ENCODE measurements at places on chromosomes 7 and 10. TPM values are rescaled to one million over a fixed set of nuclear protein-coding genes. Genes with fewer than 3 reads are reported as not detected.

Gene PTN
- total RNA-seq = not detected

Gene MSMB
- not detected for total RNA-seq

Gene LRRD1
- not detected for total RNA-seq

Gene SFTPD
- total RNA-seq = not detected

Gene FGFR2
- total RNA-seq = not detected

DNA sequence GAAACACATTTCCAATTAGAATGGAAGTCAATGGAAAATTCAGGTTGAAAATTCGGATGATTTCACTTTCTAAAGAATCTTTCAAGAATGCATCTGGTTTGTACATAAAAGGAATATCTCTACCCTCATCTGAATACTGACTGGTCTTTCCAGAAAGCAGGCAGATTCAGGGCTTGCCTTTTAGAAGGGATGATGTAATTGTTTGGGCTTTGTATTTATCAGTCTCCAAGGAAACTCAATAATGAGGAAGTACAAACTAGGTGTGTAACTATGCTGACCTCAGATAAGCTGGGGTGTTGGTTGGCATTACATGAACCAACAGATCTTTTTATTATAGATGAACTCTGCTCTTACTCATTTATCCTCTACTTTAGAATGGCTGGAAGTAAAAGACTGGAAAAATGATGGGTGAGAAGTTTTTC lies 24.1 kb downstream of the PDLIM1 start:
- H3K4me3 ChIP-seq = no peak overlapping the region
- H3K36me3 ChIP-seq = no peaks in the 10 kb centered on the region
- no peaks in the 10 kb centered on the region for H3K27me3 ChIP-seq
- DNase-seq = no peak

Gene LIPF
- not detected for total RNA-seq

DNA sequence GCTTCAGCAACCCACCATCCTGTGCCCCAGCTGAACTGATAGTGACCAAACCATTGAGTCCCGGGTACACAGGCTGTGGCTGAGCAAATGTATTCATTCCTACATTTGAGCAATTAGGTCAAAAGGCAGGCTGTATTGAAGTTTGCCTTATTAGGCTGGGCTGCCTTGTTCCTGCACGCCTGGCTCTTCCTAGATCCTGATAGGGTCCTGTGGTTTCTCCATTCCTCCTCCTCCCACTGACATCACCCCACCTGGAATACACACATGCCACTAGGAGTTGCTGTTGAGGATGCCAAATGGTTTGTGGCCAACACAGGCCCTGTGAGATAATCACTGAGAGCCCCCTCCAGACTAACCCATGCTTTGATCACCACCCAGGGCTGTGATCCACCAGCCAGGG lies 66.4 kb upstream of the FGFR2 start:
- H3K4me1 ChIP-seq = no peaks in the 10 kb centered on the region
- H3K27ac ChIP-seq = no peak overlapping the region
- H3K4me3 ChIP-seq = no peak overlapping the region
- DNase-seq = no peak
- no peaks in the 10 kb centered on the region for H3K36me3 ChIP-seq
- H3K27me3 ChIP-seq = peaks cover 9% of the 10 kb centered on the region

- H3K36me3 ChIP-seq = no peaks in the 10 kb centered on the region
- DNase-seq = no peak
- no peak overlapping the region for H3K27ac ChIP-seq
Measured at GRCh38 chr10:8279598-8279997, 225.1 kb downstream of the GATA3 start.

Gene GDF2
- not detected for total RNA-seq

DNA sequence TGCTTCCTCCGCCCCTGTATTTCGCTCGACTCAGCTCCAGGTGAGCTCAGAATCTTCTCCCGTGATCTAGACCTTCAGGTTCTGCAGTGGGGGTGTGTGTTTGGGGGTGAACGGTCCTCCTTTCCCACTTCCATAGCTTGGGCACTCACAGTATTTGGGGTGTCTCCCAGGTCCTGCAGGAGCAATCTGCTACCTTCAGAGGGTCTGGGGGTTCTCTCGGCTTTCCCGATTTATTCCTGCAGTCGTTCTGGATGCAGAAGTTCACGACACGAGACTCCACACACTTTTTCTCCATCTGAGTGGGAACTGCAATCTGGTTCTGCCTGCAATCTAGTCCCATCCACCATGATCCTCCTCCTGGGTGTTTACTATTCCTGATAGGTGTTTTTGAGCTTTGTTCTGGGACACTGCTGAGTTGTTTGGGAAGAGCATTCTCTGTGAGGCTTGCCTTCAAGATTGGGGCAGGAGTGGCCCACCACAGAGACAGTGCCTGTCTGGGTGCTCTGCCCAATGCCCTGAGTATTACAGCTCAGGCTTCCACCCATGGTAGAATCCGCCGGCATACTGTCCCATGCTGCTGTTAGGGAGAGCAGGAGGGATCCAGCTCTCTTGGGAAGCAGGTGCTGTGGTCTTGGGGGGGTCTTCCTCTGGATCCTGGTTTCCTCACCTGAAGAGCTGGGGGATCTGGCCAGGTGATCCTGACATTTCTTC lies 29.8 kb downstream of the JAKMIP3 start:
- no peak for DNase-seq
- no peak overlapping the region for H3K27ac ChIP-seq
- no peak overlapping the region for H3K4me3 ChIP-seq
- H3K27me3 ChIP-seq = peaks cover 53% of the 10 kb centered on the region
- no peaks in the 10 kb centered on the region for H3K36me3 ChIP-seq

- DNase-seq = no peak
- H3K4me1 ChIP-seq = no peaks in the 10 kb centered on the region
- no peaks in the 10 kb centered on the region for H3K36me3 ChIP-seq
- no peaks in the 10 kb centered on the region for H3K27me3 ChIP-seq
Measured at GRCh38 chr10:37572206-37572605, 285.2 kb downstream of the ZNF248 start.

DNA sequence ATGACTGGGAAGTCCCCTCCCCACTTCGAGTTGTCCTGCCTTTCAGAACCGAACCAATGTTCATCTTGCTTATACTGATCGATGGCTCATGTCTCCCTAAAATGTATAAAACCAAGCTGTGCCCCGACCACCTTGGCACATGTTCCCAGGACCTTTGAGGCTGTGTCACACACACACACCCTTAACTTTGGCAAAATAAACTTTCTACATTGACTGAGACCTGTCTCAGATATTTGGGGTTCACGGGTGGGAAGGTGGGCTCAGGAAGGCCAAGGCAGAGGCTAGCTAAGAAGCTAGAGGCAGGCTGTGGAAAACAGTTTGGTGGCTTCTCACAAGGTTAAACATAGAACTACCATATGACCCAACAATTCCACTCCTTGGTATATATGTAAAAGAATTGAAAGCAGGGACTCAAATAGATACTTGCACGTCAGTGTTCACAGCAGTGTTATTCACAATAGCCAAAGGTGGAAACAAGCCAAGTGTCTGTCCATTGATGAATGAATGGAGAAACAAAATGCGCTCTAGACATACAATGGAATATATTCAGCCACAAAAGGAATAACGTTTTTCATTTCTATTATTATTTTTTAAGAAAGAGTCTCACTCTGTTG lies 15.4 kb downstream of the PRF1 start:
- no peaks in the 10 kb centered on the region for H3K27me3 ChIP-seq
- no peak overlapping the region for H3K4me3 ChIP-seq
- H3K36me3 ChIP-seq = no peaks in the 10 kb centered on the region
- DNase-seq = no peak
- H3K4me1 ChIP-seq = peaks cover 32% of the 10 kb centered on the region

GRCh38 chr7:12699299-12699698 lies 11.9 kb downstream of the ARL4A start:
- no peak overlapping the region for H3K4me3 ChIP-seq
- DNase-seq = no peak
- H3K27me3 ChIP-seq = no peaks in the 10 kb centered on the region
- peaks cover 5% of the 10 kb centered on the region for H3K4me1 ChIP-seq
- no peak overlapping the region for H3K27ac ChIP-seq

Gene PLAC9
- total RNA-seq = not detected

DNA sequence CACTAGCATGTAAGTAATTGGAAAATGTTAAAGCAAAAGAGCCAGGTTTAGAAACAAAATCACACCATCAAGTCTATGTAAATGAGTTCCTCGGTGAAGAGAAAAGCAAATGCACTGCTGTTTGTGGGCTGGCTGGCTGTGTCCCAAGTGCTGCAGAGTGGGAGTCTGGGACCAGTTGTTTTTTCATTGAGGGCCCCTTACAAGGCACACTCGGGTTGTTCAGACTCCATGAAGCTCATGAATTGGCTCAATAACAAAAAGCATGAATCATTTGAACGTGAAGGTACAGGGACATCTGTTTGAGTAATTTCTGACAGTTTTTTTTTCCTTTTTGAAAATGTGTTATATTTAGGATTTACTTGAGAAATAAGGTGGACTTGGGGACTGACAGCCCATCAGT lies 28.0 kb downstream of the GRK5 start:
- no peaks in the 10 kb centered on the region for H3K27me3 ChIP-seq
- H3K4me1 ChIP-seq = peaks cover 48% of the 10 kb centered on the region
- no peak overlapping the region for H3K27ac ChIP-seq

- DNase-seq = no peak
- no peak overlapping the region for H3K27ac ChIP-seq
- no peaks in the 10 kb centered on the region for H3K4me1 ChIP-seq
- no peaks in the 10 kb centered on the region for H3K27me3 ChIP-seq
- H3K36me3 ChIP-seq = no peaks in the 10 kb centered on the region
- H3K4me3 ChIP-seq = no peak overlapping the region
Measured at GRCh38 chr10:49294731-49295130, 4.2 kb upstream of the C10orf71 start.

DNA sequence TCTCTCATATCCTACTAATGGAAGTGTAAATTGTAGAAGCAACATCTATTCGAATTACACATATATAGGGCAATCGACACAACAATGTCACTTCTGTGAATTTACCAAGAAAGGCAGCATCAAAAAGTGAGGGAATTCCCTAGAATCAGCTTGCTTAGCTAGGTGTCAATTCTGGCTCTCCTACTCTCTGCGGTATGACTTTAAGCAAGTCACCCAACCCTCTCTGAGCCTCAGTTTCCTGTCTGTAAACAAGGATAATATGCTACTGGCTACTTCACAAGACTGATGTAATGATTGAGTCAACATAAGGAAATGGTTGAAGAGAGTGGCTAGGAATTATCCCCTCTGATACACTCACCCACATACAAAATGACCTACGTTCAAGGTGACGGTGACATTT lies 19.4 kb downstream of the CCDC6 start:
- H3K27ac ChIP-seq = peak overlapping the region; percentile 36
- no peaks in the 10 kb centered on the region for H3K27me3 ChIP-seq
- DNase-seq = no peak

Gene ADAMTS14
- total RNA-seq = 0.06 TPM

Gene PRF1
- total RNA-seq = 44.7 TPM

Gene GCK
- 2.5 TPM for total RNA-seq

- no peak overlapping the region for H3K4me3 ChIP-seq
- peaks cover 3% of the 10 kb centered on the region for H3K4me1 ChIP-seq
- no peak overlapping the region for H3K27ac ChIP-seq
- no peak for DNase-seq
- H3K36me3 ChIP-seq = no peaks in the 10 kb centered on the region
Measured at GRCh38 chr7:16412274-16413254, 8.8 kb downstream of the CRPPA start.

DNA sequence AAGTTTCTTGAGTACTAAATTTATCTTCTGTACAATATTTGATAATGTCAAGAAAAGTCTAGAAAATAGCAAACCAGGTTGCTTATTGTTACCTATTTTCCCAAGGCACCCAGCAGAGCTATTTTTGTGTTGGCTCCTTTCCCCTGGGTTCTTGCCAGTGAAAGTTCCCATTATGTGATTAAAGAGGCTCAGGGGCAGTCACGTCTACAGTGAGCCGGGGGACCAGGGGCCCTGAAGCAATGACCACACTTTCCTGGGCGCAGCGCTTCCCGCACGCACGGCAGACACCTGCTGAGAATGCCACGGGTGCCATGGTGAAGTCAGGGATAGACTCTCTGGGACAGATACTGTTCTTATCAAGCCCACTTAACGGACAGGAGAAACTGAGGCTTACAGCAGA lies 10.4 kb upstream of the CNPY1 start:
- H3K4me1 ChIP-seq = no peaks in the 10 kb centered on the region
- no peak overlapping the region for H3K27ac ChIP-seq
- DNase-seq = no peak
- H3K27me3 ChIP-seq = peaks cover 12% of the 10 kb centered on the region

- H3K36me3 ChIP-seq = no peaks in the 10 kb centered on the region
- no peak overlapping the region for H3K4me3 ChIP-seq
- H3K4me1 ChIP-seq = no peaks in the 10 kb centered on the region
- peaks cover 3% of the 10 kb centered on the region for H3K27me3 ChIP-seq
- H3K27ac ChIP-seq = no peak overlapping the region
Measured at GRCh38 chr7:101684983-101685330, 55.9 kb upstream of the MYL10 start.

Gene CFTR
- not detected for total RNA-seq

- H3K27me3 ChIP-seq = peaks cover 11% of the 10 kb centered on the region
- H3K36me3 ChIP-seq = no peaks in the 10 kb centered on the region
- peaks cover 11% of the 10 kb centered on the region for H3K4me1 ChIP-seq
- H3K4me3 ChIP-seq = no peak overlapping the region
- DNase-seq = no peak
Measured at GRCh38 chr10:47296156-47296894, 3.7 kb upstream of the GDF10 start.

- DNase-seq = no peak
- H3K27me3 ChIP-seq = no peaks in the 10 kb centered on the region
- H3K27ac ChIP-seq = peak overlapping the region; percentile 45
Measured at GRCh38 chr10:114486938-114487814, 82.9 kb upstream of the AFAP1L2 start.

GRCh38 chr7:46440186-46440585 lies 519.1 kb upstream of the IGFBP3 start:
- no peak overlapping the region for H3K27ac ChIP-seq
- H3K36me3 ChIP-seq = no peaks in the 10 kb centered on the region
- H3K4me3 ChIP-seq = no peak overlapping the region
- H3K27me3 ChIP-seq = peaks cover 3% of the 10 kb centered on the region

- no peak for DNase-seq
- H3K4me3 ChIP-seq = no peak overlapping the region
- no peak overlapping the region for H3K27ac ChIP-seq
Measured at GRCh38 chr10:5910323-5911100, 20.5 kb downstream of the FBH1 start.

Gene CYP3A5
- not detected for total RNA-seq

DNA sequence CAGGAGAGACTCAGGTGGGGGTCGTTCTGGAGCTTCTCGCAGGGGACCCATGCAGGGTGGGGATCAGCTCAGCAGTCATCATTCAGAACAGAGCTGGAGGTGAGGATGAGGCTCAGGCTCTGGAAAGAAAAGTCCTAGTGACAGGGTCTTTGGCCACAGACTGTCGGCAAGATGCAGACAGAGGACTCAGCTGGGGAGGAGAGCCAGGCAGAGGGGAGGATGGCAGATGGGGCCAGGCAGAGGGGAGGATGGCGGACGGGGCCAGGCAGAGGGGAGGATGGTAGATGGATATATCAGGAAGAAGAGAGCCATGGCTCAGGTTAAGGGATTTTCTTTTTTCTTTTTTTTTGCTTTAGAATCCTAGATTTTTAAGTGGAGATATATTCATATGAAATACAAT lies 7.7 kb upstream of the IL15RA start:
- peaks cover 13% of the 10 kb centered on the region for H3K4me1 ChIP-seq
- DNase-seq = no peak
- no peaks in the 10 kb centered on the region for H3K36me3 ChIP-seq
- H3K27me3 ChIP-seq = peaks cover 6% of the 10 kb centered on the region
- H3K27ac ChIP-seq = no peak overlapping the region
- no peak overlapping the region for H3K4me3 ChIP-seq
